IMR-90 (cell line): ENCODE measurements at places on chromosomes 2 and 18. TPM values are rescaled to one million over a fixed set of nuclear protein-coding genes. Genes with fewer than 3 reads are reported as not detected.

Gene MBD5
- 9.8 and 10.3 TPM in 2 replicates for polyA plus RNA-seq

Gene CRYBA2
- polyA plus RNA-seq = not detected in 2 replicates

Gene FBXO48
- 0.37 and 0.43 TPM in 2 replicates for polyA plus RNA-seq

- no peak for DNase-seq
Observed at GRCh38 chr2:135218426-135218825, 166.3 kb downstream of the RAB3GAP1 start.

DNA sequence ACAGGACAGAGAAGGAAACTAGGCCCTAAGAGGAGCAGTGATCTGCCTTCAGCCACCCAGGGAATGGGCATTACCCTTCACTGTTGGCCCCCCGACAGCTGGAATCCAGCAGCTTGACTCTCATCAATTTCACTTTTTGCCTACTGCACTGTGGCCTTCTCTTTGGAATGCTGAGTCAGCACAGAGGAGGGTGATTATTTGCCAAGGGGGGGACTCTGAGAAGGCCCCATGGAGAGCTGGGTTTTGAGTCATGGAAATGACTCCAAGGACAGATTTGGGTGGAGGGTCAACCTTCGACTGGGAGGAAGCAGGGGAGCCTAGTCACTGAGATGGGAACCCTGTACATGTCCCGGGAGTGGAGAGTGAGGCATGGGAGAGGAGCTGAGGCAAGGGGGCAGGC, 38.1 kb upstream of the NTSR2 start:
- DNase-seq = no peak

DNA sequence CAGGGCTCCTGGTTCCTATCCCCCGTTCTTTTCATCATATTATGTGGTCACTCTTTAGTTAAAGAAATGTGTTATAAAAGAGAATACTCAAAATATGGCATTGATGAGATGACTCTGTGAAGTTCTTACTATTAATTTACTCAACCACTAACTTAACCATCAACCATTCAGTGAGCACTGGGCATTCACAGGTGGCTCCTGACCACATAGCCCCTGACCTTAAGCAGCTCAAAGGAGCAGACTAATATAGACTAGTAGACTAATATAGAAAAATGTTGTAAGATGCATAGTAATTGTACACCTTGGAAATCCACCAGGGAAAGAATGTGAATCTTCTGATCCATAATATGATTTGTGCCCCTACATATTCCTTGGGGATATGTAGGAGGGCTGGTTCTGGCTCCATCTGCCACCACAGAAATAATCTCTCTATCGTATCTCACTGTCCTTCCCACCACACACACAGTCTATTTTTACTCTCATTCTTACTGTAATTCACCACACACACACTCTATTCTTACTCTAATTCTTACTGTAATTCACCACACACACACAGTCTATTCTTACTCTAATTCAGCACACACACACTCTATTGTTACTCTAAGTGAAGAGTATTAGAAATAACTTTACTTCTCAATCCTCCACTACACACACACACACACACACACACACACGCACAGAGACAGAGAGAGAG, 188.9 kb upstream of the ITGA4 start:
- DNase-seq = no peak

DNA sequence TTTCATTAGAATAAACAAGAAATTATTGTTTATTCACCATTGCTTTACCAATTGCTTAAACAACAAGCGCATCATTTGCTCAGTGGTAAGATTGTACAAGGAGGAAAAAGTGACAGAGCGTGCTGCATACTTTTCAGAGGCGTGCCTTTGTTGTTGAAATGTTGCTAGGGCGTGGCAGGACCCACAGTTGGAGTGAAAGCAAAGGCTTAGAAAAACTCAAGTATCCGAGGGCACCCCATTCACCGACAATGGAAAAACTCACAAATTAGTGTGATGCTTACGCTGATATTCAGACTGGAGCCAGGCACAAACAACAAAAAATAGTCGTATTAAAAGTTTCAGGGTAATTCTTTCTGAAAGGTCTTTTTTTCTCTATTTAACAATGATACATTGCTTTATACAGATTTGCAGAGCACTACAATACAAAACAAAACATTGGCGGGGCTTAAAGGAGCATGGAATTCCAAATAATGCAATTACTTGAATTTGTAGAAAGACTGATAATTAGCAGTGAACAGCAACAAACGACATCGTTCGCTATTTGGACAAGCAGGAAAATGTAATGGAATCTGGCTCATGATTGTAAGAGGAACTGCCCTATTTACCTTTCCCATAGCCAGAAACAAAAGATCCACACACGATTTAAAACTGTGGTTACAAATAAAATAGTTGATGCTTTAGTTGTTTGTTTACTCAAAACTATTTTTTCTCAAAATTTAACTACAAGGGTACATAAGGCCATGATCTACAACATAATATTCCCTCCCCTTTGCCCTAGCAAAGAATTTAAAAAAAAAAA, 37.8 kb upstream of the RTTN start:
- DNase-seq = no peak
